Effector CD4-positive, alpha-beta T cell (primary cell): ENCODE measurements at places on chromosomes 12 and 14.

DNA sequence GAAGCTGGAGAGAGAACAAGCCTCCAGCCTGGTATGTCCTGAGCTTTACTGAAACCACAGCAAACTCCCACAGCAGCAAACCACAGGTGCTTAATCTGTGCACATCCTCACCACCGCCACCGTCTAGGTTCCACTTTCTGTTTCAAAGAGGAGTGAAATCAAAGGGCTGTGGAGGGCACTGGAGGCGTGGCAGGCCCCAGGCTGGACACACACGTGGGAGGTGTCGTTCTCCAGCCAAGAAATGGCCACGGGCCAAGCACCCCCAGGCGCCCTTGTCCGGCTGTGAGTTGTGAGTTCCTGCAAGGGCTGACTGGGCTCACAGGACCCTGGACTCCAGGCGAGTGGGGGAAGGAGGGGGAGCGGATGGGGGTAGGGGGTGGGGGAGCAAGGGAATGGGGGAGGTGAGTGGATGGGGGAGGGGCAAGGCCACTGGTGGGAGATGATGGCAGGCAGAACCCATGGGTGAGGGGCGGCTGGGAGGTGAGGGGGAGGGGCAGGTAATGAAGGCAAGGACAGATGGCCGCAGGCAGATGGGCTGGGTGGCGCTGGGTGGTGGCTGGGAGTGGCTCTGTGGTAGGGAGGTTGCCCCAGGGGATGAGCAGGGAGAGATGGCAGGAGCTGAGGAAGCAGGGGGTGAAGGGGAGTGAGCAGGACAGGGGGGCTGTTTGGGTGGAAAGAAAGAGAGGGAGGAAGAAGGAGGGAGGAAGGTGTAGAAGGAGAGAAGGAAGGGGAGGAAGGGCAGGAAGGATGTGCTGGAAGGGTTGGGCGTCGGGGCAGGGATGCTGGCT is 86.7 kb downstream of the NCOR2 start:
- DNase-seq, result no peak

DNA sequence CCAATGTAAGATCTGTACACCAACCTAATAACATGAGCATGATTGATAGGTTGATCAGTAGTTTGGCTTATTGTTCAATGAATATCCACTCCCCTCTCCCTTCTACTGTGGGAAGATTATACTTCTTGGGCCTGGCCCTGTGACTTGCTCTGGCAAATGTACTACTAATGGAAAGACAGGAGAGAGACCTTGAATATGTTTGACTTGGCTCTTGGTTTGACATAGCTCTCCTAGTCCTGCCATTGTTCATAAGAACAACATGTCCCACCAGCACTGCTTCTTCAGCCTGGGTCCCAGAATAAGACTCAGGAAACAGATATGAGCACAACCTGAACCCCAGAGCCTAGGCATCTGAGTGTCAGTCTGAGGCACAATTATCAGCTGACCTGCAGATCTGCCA is 112.8 kb upstream of the RESF1 start:
- DNase-seq, result no peak

GRCh38 chr12:19588951-19589350 is 149.7 kb downstream of the AEBP2 start:
- no peak for DNase-seq

GRCh38 chr12:131688131-131688844 is 22.6 kb upstream of the SFSWAP start:
- no peak for DNase-seq

DNA sequence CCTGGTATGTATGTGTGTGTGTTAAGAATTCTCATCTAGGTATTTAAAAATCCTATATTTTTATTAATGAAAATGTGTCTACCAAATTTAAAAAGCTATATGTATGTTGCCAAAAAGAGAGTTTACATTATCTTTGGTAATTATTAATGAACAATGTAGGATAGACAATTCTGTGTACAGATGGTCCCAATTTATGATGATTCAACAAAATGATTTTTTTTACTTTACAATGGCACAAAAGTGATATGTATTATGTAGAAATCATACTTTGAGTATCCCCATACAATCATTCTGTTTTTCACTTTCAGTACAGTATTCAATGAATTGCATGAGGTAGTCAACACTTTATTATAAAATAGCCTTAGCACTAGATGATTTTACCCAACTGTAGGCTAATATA is 39.4 kb downstream of the IRAK3 start:
- no peak for DNase-seq

DNA sequence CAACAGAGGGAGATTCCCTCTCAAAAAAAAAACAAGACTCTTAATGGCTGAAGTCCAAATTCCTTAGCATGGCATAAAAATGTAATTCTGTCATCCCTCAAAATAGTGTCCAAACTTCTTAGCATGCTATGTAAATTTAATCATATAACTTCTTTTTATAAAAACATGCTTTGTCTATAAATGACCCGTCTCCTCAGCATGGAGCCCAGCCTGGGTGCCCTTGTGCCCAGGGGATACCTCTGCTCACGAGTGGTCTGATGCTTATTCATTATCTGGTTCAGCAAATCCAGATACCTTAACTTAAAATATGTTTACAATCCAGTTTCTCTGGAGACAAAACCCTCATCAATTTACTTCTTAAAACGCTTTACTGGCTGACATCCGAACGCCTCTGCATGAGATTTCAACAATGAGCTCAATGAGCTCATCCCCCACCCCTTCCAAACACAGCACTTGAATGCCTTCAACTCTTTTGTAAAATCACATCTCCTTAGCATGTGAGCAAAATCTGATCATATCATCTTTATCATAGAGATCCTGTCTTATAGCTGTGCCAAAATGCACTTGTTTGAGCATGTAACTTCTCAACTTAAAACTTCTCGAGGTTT is 15.7 kb downstream of the RTL1 start:
- no peak for DNase-seq

GRCh38 chr12:46373301-46374296 is 1.0 kb upstream of the SLC38A2 start:
- DNase-seq, result peak; percentile 18

GRCh38 chr12:119540476-119540875 is 53.1 kb upstream of the TMEM233 start:
- DNase-seq, result no peak

DNA sequence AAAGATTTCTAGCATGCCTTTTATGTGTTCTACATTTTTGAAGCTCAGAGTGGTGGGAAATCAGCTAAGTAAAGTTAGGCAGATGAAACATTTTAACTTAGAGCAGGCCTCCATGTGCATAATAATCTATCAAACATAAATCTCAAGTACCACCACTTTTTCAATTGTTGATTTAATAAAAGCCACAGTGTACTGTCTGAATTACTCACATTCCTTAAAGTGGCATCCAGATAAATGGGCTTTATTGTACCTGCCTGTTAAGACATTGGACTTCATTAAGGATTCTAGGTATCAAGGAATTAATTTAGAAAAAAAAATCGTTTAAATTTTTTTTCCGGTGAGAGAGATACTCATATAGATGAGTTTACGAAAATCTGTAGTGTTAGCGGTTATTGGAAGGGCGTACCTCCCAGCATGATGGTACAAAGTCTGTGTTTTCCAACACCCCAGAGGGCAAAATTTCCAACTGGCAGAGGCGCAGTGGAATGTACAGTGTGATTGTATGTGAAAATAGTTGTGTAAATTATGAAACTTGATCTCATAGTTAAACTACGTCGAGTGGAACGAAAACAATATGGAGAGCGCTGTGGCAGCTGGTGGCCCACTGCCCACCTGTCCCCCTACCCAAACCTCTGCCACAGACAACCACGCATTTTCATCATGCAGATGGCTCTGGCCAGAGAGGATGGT is 25.0 kb downstream of the ELK3 start:
- DNase-seq, result no peak

DNA sequence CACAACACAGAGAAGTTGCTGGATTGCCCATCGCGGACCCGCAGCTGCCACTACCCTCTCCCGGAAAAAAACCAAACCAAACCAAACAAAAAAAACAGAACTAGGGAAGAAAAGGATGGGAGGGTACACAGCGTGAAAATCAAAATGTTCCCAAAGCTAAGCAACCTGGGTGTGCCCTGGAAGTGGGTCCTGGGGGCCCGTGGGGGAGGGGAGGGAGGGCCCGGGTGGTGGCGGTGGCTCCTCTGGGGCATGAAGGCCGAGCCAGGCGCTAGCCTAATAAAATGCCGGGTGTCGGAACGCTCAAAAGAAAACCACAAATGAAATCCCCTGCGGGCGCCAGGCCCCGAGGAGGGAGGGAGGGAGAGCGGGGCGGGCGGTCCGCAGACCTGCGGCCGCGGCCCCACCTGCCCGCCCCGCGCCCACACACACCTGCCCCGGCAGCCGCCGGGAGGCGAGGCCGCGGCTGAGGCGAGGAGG is 787 bp downstream of the HECTD4 start:
- DNase-seq, result peak; percentile 21

DNA sequence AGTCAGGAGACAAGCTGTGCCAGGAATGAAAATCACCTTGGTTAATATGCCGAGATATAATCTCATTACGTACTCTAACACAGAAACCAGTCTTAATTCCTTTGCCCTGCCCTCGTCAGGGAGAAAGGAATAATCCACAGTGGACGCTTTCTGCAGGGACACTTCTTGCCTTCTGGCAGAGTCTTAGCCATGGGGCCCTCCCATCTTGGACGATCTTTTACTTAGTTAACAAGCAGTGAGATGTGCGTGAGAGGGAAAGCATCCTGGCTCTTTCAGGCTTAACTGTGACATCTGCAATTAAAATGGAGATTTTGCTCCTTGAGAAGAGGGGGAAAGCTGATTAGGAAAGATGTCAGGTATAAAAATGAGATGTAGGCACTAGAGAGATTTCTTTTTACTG is 246.4 kb downstream of the TMEM132C start:
- no peak for DNase-seq

- no peak for DNase-seq
Measured at GRCh38 chr14:35406506-35407305, 2.2 kb upstream of the NFKBIA start.

DNA sequence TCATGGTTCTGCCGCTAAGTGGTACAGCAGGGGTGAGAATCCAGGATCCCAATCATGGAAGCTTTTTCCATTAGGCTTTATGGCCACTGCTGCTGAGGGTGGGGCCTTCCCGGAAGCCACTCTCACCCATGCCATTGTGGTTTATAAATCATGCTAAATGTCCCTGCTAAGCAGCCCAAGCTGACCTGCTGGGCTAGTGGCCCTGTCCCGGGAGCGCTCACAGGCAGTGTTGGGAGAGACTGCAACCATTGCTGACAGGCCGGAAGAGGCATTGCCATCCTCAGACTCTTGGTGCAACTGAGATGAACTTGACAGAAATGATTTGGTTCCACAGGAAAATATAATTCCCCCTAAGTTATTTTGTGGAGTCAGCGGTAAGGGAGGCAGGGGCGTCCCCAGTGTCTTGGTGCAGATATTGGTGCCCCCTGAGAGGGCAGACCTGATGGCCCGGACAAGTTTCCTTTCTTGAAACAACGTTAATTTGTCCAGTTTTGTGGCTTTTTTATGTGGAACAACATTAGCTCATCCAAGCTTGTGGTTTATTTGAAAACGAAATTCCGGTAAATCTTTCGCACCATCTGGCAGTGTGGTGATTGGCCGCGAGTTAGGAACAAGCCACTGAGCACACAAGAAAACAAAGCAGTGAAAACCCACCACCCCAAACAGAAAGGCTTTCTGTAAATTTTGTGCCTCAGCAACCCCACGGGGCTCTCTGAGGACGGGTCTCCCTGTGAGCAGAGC is 82.3 kb downstream of the SSPN start:
- DNase-seq, result no peak

DNA sequence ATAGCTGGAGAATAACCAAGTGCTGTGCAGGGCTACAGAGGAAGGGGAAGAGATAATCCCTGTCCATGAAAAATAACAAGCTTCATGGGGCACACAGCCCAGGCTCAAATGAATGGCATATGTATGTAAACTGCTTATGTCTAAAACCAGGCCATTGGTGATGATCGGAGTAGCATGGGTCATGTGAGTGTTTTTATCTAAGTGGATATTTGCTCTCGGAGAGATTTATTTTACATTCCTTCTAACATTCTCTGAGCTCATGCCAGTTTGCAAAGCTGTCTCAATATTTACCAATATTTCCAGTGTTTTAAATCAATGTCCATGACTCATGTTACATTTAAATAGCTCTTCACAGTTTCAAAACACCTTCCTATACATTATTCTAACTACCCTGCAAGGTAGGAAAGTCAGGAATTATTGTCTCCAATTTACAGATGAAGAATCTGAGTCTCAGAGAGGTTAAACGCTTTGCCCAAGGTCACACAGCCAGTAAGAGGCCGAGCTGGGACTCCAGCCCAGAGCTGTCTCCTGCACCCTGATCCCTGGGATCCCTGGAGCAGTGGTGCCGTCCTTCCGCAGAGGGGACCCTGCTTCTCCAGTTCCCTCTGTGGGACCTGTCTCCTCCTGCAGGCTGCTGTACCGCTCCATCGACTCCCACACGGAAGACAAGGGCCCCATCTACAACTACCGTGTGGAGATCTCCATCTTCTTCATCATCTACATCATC is 186.7 kb upstream of the FKBP4 start:
- no peak for DNase-seq

DNA sequence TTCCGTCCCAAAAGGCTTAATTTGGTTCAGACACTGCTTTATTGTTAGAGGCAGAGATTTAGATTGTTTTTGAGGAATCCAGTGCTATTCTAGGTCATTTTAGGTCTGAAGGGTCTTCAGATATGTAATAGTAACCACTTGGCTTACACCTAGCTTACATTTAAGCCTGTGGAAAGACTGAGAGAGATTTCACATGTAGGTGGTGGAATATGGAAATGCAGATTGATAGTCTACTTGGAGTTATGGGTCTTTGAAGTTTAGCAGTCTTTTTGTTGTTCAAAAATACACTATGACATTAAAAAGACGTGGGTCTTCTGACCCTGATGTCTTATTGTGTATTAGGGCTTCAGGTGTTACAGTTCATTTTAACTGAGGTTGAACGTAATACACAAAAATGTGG is 51.4 kb upstream of the CCT2 start:
- DNase-seq, result no peak
